ENCODE measurements at places on chromosomes 1 and 21.

- DNase-seq, result no peak
Observed at GRCh38 chr1:115556236-115556635, 85.5 kb upstream of the VANGL1 start.

- no peak for DNase-seq
Observed at GRCh38 chr1:68111519-68112436, 61.4 kb upstream of the DIRAS3 start.

DNA sequence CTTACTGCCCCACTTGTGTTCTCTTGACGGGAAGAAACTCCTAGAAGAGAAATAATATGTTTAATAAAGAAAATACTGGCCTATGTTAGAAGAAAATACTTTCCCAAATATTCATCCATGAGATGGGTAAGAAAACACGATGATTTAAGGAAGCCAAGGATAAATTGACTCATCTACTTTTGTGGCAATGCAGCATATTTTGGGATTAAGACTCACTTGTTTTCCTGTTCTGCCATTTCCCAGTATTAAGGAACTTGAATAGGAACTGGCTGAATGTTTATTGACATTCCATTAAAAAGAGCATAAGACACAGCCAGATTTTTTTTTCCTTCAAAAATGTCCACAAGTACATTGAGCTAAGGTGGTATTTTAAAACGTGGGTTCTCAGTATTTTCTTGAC, 10.9 kb upstream of the ADAMTS5 start:
- no peak for DNase-seq

- no peak for DNase-seq
Observed at GRCh38 chr1:207811920-207812720, 60.3 kb downstream of the CD46 start.

GRCh38 chr1:68145418-68146126, 86.8 kb downstream of the WLS start:
- no peak for DNase-seq

DNA sequence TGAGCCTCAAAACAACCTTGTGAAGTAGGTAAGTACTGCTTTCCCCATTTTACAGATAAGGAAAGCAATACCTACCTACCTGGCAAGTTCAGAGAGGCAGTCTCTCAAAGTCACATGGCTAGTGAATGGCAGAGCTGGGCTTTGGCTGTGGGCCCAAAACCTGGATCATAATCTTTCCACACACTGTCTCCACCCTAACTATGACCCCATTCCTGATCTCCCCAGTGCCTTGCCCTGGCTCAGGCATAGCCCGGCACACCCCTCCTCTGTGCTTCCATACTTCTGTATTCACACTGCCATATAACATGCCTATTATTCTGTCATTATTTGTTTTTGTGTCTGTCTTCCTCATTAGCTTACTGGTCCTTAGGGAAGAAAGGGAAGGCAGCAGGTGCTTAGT, 15.9 kb downstream of the GNG12 start:
- DNase-seq, result no peak

GRCh38 chr21:45386336-45386727, 18.6 kb upstream of the COL18A1 start:
- DNase-seq, result no peak

GRCh38 chr1:54581621-54582035, 33.6 kb downstream of the ACOT11 start:
- no peak for DNase-seq

DNA sequence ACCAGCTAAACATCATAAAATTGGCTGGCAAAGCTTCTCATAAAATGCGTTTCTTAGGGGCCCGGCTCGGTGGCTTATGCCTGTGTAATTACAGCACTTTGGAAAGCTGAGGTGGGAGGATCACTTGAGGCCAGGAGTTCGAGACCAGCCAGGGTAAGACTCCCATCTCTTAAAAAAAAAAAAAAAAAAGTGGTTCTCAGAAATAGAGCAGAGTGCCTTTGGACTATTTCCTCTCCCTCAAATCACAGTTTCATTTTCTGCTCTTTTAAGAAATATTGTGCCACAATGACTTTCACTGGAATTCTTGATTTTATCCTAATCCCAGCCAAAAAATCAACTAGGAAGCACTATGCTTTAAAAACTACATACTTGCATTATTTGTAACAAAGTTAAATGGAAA, 13.3 kb downstream of the HSF2BP start:
- DNase-seq, result no peak

- DNase-seq, result no peak
Observed at GRCh38 chr1:239899747-239900146, 191.9 kb upstream of the FMN2 start.

DNA sequence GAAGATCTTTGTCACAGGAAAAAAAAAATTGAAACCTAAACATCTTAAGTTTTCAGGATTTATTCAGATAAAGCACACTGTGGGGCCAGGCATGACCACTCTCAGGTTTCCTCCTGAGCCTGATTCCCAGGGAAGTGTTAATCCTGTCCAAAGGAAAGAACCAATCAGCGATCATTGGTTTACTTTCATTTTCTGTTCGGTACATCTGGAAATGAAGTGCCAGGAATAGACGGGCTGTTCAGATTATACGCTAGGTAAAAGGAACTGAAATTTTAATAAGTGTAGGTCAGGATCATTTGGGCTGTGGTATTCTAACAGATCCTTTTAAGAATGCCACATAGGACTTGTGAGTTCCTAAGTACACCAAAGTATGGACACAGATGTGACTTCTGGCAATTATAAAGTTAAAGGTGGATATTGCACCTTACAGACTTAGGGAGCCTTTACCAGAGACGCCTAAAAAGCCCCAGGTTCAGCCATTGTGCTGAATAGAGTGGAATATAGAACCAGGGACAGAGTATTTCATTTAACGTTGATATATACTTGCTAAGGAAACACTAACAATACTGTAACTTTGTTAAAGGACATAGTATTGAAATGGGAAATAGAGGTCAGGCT, 9.3 kb upstream of the CACYBP start:
- DNase-seq, result no peak

GRCh38 chr1:240474133-240474614, 137.8 kb downstream of the GREM2 start:
- DNase-seq, result no peak

- DNase-seq, result no peak
Observed at GRCh38 chr1:53643041-53643880, 95.7 kb downstream of the GLIS1 start.

- DNase-seq, result no peak
Observed at GRCh38 chr1:65319141-65319540, 9.8 kb downstream of the DNAJC6 start.

GRCh38 chr21:30305136-30305535, 15.0 kb downstream of the KRTAP26-1 start:
- no peak for DNase-seq

GRCh38 chr1:67616394-67616985, 68.5 kb upstream of the GADD45A start:
- no peak for DNase-seq

GRCh38 chr1:107464827-107465226, 324.0 kb downstream of the NTNG1 start:
- DNase-seq, result no peak

DNA sequence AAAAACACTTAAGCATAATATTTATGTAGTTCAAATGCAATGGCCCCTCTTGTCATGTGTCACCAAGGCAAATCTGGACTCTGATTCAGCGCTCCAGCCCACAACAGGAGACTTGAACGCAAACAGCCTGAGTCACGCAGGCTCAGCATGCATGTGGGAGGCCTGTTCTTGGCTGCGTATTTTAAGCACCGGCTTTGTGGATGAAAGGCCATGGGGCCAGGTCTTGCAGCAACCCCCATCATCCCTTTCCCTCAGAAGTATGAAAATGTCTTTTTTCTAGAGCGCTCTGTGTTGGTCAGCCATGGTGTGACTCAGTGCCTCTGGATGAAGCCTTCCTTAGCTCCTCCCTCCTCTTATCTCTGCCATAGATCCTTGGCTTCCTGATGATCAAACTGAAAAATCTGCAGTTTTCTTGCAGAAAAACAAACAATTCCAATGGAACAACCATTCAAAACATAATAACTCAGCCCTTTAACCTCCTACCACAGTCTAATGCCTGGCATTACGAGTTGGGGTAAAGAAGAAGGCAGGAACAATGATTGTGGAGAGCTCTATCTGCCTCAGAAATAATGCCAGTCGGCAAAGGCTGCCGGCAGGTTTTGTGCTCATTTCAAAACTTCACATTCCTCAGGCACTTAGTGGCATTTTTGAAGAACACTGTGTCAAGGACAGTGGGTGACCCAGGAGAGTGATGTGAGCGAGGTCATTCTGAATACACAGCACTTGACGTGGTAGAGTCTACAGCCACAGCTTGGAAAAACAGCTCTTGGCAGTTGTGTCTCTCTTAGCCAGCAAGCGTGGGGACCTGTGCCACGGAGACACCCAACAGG, 167.5 kb downstream of the CLIC6 start:
- DNase-seq, result peak; percentile 46

- DNase-seq, result no peak
Observed at GRCh38 chr1:215192306-215192705, 109.8 kb downstream of the KCNK2 start.

DNA sequence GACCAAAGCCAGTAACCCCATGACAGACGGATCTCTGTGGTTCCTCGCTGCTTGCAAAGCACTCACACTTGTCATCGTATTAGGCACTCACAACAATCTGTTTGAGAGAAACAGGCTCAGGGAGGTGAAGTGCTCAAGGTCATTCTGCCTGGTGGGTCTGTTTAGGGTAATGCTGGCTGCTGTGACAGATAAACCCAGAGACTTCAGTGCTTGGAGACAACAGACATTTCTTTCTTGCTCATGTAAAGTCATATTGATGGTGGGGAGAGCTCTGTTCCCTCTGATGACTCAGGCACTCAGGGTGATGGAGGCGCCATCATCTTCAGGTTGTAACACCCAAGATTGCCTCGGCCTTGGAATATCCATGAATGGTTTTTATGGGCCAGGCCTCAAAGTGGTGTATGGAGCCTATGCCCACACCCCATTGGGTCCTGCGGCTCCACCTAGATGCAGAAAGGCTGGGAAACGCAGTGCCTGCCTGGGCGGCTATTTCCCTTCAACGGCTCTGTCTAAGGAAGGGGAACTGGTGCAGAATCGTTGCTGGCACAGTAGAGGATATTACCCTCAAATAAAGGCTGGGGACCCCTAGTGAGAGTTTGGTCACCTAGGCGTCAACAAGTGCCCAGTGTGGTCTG, 71.6 kb upstream of the SELENON start:
- no peak for DNase-seq

- DNase-seq, result no peak
Observed at GRCh38 chr1:224632921-224633321, 16.8 kb downstream of the CNIH3 start.

GRCh38 chr1:214718724-214719123, 115.7 kb downstream of the CENPF start:
- no peak for DNase-seq

- DNase-seq, result no peak
Observed at GRCh38 chr1:10665930-10666850, 130.3 kb downstream of the CASZ1 start.

- no peak for DNase-seq
Observed at GRCh38 chr1:99648107-99648506, 2.2 kb downstream of the PALMD start.

DNA sequence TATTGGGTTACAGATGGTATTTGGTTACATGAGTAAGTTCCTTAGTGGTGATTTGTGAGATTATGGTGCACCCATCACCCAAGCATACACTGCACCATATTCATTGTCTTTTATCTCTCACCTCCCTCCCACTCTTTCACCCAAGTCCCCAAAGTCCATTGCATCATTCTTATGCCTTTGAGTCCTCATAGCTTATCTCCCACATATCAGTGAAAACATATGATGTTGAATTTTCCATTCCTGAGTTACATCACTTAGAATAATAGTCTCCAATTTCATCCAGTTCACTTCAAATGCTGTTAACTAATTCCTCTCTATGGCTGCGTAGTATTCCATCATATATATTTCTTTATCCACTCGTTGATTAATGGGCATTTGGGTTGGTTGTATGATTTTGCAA, 36.8 kb upstream of the ZNF678 start:
- no peak for DNase-seq

DNA sequence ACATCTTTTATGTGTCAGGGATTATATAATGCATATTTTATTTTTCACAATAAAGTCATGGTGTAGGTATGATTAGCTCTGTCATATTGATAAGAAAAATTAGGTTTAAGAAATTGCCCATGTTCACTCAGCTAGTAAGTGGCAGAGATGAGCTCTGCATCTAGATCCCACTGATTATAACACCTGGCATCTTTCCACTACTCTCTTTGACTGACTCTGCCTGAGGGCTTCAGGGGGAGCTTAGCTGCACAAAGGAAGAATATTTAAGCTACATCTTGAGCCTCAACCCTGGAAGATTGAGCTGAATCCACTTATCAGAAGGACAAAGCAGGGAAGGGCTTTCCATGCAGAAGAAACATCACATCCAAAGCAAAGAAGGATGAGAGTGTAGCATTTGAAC, 190.4 kb downstream of the MIS18A start:
- no peak for DNase-seq

DNA sequence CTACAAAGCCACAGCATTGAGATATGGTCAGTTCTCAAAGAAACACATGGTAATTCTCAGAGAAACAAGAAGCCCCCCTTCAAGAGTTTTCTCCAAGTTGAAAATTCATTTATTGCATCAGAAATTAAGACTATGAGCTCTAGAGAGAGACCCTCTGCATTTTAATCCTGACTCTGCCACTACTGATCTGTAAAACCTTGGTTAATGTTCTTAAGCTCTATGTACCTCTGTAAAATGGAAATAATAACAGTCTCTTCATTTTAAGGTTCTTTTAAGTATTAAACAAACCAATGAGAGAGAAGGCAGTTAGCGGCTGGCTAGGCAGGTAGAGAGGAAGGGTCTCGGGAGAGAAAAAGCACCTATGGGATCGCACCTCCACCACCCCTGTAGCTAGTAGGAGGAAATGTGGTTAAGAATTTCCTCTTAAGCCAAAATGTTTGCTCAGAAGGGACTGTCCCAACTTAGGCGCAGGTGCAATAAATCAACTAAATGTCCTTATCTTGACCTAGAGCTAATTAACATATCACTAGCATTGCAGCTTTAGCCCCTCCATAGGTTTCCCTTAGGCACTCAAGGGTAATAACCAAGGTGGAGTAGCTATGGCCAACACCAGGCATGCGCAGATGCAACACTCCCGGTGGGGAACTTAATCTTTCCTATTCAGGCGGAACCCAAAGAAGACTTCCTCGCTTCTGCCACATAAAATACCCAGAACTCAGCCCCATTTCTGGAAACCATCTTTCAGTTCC, 1685.4 kb downstream of the MRPL39 start:
- no peak for DNase-seq

GRCh38 chr1:67687649-67688048, 2.6 kb downstream of the GADD45A start:
- DNase-seq, result no peak

- peak; percentile 8 for DNase-seq
Observed at GRCh38 chr1:19036041-19036812, 79.8 kb upstream of the IFFO2 start.

DNA sequence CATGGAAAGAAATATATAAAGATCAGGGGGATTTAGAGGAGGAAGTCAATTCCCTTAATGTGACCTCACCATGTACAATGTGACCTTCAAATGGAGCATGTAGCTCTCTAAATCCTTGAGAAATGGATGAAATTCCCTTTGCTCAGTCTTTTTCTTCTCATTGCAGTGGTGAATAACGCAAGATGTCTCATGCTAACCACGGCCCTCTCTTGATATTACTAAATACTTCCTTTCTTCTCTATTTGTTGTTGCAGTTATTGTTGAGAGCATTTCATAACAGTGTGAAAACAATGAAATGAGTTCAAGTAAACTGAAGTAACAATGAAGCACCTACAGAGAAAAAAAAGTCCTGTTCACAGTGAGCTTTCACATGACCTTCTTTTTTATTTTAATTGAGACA, 55.6 kb downstream of the ZNF281 start:
- DNase-seq, result no peak

GRCh38 chr1:48617252-48617651, 145.2 kb upstream of the SPATA6 start:
- no peak for DNase-seq

GRCh38 chr1:79976287-79976686, 969.8 kb upstream of the ADGRL4 start:
- no peak for DNase-seq
